Glomerular endothelial cell (primary cell): ENCODE measurements at places on chromosomes 12 and 14. TPM values are rescaled to one million over a fixed set of nuclear protein-coding genes. Genes with fewer than 3 reads are reported as not detected.

CDCA3 gene
- 6.0 and 14.6 TPM in 2 replicates for total RNA-seq

OTX2 gene
- not detected in 2 replicates for total RNA-seq

SNX6 gene
- total RNA-seq: 161 and 256 TPM in 2 replicates

P2RX7 gene
- total RNA-seq: 2.6 and 4.2 TPM in 2 replicates

DNA sequence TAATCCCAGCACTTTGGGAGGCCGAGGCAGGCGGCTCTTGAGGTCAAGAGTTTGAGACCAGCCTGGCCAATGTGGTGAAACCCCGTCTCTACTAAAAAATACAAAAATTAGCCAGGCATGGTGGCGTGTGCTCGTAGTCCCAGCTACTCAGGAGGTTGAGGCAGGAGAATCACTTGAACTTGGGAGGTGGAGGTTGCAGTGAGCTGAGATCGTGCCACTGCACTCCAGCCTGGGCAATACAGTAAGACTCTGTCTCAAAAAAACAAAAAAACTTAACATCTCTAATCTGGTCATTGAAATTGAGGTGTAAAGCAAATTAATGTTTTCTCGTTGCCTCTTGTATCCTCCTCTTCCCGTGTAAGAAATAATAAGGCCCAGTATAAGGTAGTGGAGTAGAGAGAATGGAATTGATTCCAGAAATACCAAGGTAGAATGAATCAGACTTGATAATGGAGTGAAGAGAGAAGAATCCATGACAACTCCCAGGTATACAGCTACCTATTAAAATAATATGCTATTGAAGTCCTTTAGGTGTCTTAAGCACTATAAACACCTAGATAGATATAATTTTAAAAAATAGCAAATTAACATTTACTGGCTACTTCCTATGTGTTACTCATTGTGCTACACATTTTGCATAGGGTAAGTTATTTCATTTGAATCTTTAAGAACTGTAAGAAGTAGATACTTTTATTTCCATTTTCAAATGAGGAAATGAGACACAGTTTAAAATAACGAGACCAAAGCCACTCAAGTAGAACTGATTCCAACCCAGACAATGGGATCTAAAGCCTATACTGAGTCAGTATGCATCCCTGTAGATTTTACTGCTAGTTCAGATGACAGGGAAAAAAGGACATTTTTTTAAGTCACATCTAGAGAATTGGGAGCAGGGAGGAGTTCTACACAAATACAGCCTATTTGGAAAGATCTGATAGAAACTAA lies 23.2 kb downstream of the RAP1B start:
- no peak for DNase-seq

GRCh38 chr12:88113871-88114270 lies 28.0 kb downstream of the CEP290 start:
- no peak for DNase-seq

DNA sequence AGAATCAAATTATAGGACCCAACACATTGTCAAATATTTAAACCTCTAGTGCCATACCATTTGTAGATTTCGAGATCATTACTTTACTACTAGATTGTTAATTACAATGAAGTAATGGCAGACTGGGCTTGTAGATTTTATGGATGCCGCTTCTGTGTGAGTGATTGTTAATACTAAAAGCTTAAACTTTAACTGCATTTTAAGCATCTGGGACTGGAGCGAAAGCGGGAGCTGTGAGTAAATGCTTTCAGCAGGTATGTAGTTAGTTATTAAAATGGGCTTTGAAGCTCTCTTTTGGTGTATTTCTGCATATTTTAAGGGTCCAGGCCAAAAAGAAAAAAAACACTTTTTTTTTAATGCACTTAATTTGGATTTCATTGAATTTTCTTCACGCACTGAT lies 519.3 kb downstream of the MED13L start:
- DNase-seq: no peak

- DNase-seq: no peak
These were observed 364.3 kb upstream of the DDHD1 start for GRCh38 chr14:53517270-53517960.

DNA sequence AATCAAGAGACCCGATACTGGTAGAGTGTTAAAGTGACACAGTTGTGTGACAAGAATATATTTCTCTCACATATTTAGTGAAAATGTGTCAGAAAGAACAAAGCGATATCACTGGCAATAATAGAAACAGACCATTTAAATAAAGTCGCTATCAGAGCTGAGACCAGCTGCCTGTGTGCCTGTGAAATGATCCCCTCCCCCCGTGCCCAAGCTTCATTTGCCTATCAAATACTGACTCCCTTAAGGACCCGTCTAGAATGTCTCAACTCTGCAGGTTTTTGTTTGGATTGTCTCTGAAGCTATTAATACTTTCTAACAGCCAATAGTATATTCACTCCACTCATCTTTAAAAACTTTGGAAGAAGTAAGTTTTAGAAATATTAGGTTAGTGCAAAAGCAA lies 98.9 kb downstream of the EGLN3 start:
- no peak for DNase-seq
